ENCODE measurements at places on chromosomes 11 and 22.

DNA sequence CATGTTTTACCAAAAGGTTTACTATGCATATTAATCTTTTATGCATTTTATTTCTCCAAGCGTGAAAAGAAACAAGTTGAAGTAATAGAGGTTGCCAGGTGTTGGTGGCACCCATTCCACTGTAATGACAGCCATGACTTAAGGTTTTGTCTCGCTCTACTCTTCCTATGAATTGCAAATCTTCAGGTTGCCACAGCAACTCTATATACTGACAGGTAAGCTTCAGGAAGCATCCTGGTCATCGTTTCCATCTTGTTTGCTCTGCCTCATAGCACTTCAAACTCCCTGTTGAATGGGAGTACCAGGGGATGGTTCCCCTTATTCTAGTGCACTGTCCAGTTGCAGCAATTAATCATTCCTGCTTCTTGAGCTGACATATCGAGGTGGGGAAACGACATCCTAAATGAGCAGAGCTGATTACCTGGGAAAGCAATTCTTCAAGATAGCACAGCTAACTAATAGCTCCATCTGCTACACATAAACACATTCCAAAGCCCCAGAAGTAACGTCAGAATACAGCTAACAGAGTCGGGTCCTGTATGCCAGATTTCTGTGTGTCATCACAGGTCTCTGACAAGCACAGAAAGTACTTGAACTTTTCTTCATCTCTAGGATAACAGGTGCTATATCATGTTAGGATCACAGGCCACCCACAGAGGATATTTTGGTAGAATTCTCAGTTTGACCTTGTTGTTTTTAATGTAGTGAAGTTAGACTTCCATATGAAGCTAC lies 80.3 kb downstream of the CADM1 start:
- DNase-seq: no peak

GRCh38 chr11:68010090-68011041 lies at the start of gene ALDH3B1:
Gene ALDH3B1, plus strand, starts transcription at chr11:68010327. Its CDS starts 4,971 bp downstream, at chr11:68015298.
- peak; percentile 93 for DNase-seq

DNA sequence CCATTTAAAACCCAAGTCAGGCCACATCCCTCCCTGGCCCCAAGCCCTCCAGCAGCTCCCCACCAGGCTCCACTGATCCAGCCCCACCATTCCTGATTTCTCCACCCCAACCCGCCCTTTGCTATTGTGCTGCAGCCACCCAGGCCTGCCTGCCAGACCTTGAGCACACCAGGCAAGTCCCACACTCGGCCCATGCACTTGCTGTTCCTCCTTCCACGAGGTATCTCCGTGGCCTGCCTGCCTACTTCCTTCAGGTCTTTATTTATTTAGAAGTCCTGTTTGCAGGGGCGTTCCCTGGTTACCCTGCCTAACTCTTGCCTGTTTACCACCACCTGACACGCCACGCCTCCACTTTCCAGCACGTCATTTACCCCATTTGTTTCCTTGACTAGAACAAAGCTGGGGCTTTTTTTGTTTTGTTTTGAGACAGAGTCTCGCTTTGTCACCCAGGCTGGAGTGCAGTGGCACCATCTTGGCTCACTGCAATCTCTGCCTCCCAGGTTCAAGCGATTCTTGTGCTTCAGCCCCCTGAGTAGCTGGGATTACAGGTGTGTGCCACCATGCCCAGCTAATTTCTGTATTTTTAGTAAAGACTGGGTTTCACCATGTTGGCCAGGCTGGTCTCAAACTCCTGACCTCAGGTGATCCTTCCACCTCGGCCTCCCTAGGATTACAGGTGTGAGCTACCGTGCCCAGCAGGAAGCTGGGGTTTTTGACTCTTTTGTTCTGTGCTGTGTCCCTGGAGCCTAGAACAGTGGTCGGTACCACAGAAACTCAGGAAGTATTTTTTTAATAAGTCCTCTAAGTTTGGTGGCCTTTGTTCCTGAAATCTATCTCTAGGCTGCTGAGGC lies 6.7 kb downstream of the CENPM start:
- DNase-seq: peak; percentile 95

DNA sequence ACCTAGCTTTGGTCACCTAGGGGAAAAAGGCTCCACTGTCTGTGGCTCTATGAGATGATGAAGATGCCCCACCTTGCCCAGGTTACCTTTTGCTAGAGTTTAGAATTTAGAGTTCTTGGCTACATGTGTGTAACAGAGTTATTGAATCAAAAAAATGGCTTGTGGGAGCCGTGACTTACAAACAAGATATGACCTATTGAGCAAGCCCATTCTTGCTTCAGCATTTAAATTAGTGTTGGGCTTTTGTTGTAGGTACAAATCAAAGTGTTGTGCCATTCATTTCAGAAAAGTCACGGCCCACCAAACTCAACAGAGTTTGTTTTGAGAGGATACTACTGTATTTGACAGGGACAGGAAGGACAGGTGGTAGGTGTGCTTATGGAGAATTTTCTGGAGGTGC lies 768.8 kb downstream of the NTM start:
- no peak for DNase-seq

DNA sequence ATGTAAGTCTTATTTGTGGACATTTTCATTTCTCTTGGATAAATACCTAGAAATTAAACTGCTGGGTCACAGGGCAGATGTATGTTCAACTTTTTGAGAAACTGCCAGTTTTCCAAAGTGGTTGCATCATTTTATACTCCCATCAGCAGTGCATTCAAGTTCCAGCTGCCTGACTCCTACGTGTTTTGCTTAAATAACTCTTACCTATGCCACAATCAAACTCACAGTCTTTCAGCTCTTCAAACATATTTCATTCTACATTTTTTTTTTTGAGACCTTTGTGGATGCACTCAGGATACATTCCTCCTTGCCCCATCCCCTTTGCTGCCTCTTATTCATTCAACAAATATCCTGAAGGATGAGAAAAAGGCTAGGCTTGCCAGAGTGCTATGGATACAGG lies 9.2 kb downstream of the TCF20 start:
- no peak for DNase-seq

DNA sequence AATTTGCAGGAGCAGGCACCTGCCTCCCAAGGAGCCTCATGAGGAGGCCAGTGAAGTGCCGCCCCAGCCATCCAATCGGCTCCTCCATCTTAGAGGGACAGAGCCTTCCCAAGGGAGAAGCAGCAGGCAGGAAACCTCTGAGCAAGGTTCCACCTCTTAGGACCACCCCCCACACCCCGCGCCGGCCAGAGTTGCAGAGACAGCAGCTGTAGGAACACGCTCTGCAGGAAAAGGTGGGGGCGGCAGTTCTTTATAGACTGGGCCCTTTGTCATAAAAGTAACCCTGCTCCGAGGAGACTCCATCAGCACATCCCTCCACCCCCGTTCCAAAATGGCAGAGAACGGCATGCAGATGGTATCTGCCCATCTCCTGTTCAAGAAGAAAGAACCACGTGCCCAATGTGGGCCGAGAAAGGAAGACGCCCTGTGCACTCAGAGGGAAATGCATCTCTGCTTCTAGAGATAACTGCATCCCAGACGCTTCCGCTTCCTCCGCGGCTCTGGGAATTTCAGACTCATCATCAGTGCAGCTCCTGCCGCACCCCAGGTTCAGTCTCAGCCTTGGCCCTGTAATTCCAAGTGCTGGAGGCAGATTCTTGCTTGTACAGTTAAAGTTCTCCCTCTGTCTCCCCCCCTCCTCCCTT lies 98.5 kb downstream of the SPATA19 start:
- DNase-seq: no peak

DNA sequence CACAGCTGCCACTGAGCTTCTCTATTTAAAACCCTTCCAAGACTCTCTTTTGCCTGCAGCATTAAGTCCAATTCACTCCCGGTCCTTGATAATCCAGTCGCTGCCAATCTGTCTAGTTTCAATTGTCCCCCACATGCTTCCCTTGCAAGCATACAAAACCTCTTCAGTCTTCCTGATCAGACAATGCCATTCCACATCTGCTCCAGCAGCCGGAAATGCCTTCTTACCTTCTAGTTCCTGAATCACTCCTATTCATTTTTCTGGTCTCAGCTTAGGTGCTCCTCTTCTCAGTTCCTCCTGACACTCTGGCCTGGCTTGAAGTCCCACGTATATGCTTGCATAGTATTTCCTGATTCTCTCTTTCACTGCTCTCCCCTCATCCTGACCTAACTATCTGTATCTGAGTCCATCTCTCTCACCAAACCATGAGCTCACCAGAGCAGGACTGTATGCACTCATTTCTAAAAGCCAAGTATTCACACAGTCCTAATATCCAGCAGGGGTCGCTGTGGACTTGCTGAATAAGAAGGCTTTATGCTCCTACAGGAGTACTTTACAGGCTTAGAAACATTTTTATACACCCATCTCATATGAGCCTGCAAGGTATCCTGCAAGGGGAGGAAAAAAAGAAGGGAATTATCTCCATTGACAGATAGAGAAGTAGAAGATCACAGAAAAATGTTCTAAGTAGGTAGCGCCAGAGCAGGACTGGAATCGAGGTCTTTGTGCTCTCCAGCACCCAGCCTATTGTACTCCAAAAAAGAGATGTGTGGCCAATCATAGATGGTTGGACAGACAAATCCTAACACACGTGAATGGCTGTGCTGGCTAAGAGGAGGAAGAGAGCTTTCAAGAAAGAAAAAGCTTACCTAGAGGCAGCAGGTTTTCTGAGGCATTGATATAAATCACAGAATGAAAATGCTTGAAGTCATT lies 19.2 kb downstream of the XRRA1 start:
- DNase-seq: no peak
